Progenitor cell of endocrine pancreas (in vitro differentiated cells): ENCODE measurements at places on chromosomes 5 and 9. TPM values are rescaled to one million over a fixed set of nuclear protein-coding genes. Genes with fewer than 3 reads are reported as not detected.
A peak's percentile ranks its signal among the peaks of the same experiment; 100 is the strongest.

SPACA9 gene
- 3.6 and 4.0 TPM in 2 replicates for total RNA-seq

DNA sequence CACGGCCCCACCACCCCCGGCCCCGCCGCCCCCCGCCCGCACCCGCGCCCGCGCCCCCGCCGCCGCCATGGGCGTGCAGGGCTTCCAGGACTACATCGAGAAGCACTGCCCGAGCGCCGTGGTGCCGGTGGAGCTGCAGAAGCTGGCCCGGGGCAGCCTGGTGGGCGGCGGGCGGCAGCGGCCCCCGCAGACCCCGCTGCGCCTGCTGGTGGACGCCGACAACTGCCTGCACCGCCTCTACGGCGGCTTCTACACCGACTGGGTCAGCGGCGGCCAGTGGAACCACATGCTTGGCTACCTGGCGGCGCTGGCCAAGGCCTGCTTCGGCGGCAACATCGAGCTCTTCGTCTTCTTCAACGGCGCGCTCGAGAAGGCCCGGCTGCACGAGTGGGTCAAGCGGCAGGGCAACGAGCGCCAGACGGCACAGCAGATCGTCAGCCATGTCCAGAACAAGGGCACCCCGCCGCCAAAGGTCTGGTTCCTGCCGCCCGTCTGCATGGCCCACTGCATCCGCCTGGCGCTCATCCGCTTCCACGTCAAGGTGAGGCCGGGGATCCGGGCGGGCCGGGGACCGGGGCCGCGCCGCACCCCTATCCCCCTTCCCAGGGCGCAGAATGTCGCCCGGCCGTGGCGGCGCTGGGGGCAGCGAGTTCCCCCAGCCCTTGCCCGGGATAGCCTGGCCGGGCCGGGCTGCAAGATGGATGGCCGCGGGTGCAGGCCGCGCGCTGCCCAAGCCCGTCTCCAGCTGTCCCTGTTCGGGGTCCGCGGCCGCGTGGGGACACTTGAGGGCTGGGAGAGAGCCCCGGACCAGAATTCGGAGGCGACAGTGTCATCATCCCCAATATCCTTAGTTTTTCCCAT, 594 bp downstream of the FAM120A start:
- DNase-seq = peak; percentile 32

DNA sequence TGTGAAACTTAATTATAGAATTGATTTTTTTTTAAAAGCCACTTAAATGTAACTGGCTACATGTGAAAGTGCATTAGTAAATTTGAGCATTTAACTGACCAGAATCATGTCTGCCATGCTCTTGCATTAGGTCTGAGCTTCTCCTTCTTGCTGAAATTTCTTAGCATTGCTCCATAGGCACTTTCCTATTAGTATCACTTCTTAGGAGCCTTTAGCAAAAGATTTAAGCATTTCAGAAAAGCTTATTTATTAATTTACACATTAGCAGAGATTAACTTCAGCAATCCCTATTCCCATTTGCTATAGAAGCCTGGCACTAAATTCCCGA, 211.0 kb downstream of the SNX18 start:
- no peak for DNase-seq

RANBP3L gene
- not detected in 2 replicates for total RNA-seq

GRCh38 chr9:7234144-7234543, 476.4 kb downstream of the KDM4C start:
- DNase-seq = no peak

DNA sequence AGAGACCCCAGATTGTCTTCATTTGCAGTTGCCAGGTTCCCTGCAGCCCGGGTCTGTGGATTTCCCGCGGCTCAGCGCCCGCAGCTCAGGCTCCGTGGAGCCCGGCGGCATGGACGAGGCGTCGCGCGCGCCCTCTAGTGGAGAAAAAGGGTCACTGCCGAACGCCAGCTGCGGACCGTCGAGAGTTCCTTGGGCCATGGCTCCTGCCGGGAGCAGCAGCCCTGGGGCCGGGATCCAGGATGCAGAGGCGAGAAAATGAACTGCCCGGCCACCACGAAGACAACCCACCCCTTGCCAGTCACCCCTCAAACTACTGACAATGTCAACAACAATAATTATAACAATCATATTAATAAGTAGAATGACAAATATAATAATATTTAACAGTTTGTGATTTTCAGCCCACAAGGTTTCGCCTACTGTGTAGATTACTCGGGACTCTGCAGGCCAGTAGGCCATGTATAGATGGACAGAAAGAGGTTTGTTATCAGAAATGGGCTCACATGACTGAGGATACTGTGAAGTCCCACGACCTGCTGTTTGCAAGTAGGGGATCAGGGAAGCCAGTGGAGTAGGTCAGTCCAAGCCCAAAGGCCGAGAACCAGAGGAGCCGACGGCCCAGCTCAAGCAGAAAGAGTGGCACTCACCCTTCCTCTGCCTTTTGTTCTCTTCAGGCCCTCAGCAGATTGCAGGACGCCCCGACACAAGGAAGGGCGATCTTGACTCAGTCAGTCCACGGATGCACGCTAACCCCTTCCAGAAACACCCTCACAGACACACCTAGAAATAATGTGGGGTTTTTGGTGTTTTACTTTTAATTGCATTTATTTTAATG, 43.1 kb downstream of the BOD1 start:
- DNase-seq = peak; percentile 78

GRCh38 chr9:110932863-110933262, 105.4 kb downstream of the LPAR1 start:
- DNase-seq = no peak
